ENCODE measurements at places on chromosomes 5 and 9. TPM values are rescaled to one million over a fixed set of nuclear protein-coding genes. Genes with fewer than 3 reads are reported as not detected.

The SPINK7 gene
- total RNA-seq = not detected

- no peak for DNase-seq
These were observed 55.7 kb downstream of the SHC3 start for GRCh38 chr9:89122949-89123348.

The FGD3 gene
- total RNA-seq = 18.0 TPM

The SPINK13 gene
- not detected for total RNA-seq

The GAS1 gene
- total RNA-seq = 48.2 TPM

The DDX4 gene
- not detected for total RNA-seq

DNA sequence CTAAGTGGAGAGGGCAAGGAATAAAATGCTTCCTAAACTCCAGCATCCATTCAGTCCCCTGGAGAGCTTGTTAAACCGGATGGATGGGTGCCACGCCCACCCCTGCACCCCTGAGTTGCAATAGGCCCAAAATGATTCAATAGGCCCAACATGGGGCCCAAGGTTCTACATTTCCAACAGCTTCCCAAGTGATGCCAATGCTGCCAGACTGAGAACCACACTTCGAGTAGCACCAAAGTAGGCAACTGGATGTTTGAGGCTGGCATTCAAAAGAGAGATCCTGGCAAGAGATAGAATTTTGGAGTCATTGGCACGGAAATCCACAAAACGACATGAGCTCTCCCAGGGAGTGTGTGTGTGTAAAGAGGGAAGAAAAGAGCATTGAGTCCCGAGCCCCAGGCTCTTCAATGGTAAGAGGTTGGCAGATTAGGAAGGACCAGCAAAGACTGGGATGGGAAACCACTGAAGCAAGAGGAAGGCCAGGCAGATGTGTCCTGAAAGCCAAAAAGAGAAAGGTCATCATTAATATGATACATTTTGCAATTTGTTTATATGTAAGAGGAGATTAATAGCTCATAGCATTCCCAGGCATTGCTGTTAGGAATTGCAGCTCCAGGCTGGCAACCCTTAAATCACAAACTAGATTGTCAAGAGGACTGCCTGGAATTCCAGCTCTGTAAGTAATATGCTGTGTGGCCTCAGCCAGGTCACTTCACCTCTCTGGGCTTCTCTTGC, 130.6 kb downstream of the KCNIP1 start:
- no peak for DNase-seq

DNA sequence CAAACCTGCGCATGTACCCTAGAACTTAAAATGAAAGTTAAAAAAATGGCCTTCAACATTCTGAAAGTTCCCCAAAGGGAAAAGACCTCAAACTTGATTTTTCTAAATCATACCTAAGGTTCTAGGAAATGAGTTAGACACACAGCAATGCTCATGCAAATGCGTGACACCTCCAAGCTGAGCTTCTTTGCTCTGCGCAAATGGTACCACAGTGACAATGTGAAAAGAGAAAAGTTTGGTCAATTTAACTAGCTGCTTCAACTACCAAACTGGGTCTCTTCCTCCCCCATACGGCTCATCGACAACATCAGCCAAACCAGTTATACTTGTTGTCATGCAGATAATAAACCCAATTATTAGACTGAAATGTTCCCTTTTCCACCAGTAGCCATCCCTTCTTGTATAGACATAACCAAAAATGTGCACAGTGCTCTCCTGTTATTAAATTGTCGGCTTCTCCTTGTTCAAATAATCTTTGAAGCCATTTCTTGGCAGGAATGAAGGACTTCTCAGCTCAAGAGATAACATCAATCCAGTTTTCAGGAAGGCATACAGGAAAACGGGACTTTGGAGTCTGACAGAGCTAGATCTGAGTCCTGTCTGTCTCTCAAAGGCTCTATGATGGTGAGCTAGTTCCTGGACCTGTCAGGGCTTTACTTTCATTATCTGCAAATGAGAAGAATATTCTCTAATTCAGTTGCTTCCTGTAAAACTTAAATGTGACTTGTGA, 185.6 kb upstream of the NR3C1 start:
- no peak for DNase-seq

DNA sequence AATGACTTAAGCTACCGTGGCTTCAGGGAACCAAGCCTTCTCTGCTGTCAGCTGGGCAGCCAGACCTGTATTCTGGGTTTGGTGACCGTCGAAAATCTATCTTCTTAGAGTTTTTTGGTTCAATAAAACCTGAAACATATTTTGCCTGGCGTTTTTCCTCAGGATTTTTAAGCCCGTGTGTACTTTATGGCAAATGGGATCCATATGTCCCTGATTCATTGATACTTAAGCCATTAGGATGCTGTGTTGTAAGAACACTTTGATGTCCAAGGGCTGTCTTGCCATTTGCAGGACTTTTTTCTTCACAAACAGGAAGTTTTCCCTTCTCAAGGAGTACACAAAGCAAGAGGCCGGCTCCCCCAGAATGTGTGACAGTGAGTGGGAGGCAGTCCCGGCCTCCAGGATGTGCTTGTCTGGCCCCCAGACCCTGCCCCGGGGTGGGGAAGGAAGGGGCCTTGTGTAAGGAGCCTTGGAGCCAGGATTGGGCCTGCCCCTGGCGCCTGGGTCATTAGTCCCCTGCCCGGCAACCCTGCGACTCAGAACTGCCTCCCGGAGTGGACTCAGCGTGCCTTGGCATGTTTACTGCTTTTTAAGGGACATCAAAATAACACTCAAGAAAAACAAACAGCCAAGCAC, 83.4 kb upstream of the SMIM23 start:
- DNase-seq = no peak

The ZNF454 gene
- 1.9 TPM for total RNA-seq

DNA sequence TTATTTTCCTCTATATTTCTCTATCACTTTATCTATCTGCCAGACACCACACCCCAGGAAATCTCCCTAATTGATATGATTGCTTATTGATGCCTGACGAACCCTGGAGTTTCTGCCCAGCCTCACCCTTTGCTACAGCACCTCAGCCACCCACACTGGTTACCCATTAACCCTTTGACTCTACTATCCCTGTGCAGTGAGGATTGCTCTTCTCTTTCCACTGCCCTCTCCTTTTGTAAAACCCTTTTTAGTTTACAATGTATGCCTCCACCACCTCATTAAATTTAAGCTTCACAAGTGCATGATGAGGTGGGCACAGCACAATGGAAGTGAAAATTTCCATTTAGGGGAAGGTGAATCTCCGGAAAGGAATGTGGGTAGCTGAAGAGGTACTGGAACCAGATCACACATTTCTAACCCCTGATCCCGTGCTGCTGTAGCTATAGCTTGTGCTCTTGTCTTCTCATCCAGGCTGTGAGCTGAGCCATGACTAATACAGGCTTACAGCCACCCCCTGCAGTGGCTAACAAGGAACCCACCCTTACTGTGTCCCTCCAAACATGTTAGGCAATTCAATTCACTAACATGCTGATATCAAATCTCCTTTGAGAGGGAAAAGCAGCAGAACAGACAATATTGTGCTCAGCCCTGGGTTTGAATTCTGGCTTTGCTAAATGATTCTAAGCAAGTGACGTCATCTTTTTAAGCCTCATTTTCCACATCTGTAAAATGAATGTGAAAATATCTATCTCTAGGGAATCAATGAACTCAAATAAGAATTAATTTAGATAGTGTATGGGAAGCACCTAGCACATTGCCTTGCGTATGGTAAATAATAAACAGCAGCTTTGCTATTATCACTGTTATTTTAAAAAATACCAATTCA, 186.9 kb upstream of the TRIM32 start:
- no peak for DNase-seq

- no peak for DNase-seq
These were observed 129.4 kb upstream of the GPR151 start for GRCh38 chr5:146645342-146645741.
